ENCODE measurements at places on chromosomes 12 and 14.

DNA sequence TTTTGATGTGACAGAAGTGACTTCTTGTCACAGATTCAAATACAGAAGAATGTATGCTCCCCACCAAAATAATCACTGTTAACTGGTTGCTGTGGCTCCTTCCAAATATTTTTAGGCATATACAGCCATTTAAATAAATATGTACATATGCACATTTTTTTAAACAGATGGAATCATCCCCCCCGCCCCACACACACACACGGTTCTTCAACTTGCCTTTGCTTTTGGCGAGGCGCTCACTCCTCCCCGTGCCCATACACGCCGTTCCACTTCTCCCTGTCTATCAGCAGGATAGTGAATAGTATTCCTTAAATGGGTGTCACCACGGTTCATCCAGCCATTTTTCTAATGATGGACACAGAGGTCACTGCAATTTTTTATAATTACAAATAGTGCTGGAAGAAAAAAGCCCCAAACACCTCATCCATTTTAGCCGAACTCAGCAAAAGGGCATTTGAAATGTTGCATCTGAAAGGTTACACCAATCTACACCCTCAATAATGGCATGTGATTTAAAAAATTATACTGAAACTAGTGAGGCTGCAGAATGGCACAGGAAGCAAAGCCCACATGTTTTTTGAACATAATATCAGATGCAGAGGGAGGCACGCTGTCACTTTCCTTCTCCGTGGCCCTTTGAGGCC, 39.2 kb upstream of the MEG3 start:
- no peak for DNase-seq

DNA sequence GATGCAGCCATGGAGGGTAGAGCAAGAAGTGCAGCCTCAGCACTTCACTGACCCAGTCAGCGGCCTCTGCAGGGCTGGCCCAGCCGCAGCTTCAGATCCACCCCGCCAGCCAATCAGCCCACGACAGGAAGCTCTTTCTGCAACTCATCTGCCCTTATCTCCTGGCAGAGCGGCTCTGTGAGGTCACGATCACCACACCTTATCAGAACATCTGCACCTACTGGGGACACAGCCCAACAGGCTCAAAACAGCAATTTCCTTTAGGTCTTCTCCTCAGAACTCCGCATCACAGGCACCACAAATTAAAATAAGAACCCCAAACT, 287.3 kb downstream of the BCL11B start:
- DNase-seq: no peak

DNA sequence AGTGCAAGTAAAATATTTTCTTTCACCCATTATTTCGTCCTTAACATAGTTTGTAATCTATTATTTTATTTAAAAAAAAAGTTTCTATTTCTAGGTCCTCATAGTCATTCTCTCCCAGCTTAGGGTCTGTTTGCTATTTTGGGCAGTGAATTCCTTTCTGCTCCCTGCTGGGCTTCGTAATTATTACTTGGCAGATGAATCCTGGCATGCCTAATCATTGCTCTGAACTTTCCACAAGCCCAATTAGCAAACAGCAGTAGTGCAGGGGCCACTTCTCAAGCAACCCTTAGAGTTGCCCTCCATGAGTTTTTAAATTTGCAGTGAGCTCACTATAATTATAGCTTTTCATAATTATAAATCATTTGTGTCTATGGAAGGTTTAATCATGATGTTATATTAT, 1378.3 kb upstream of the SEL1L start:
- no peak for DNase-seq

- no peak for DNase-seq
These were observed 46.7 kb downstream of the FAM222A start for GRCh38 chr12:109760031-109760929.

- no peak for DNase-seq
These were observed 330.5 kb upstream of the TMEM132C start for GRCh38 chr12:127936463-127936862.

DNA sequence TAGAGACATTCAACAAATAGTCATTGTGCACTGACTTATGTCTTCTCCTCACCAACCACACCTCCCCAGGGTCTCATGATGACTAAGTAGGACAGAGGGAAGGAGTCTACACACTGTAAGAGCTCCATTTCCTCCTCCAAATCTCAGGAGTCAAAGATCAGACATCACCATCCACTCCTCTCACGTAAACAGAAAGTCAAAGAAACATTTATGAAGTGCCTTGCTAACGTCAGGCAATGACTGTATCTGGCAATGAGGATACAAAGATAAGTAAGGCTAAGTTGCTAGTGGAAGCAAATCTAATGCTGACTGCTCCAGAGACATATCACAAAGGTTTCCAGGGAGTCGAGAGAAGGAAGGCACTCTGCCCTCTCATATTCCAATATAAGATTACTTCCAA, 88.9 kb downstream of the SLC2A13 start:
- DNase-seq: no peak

DNA sequence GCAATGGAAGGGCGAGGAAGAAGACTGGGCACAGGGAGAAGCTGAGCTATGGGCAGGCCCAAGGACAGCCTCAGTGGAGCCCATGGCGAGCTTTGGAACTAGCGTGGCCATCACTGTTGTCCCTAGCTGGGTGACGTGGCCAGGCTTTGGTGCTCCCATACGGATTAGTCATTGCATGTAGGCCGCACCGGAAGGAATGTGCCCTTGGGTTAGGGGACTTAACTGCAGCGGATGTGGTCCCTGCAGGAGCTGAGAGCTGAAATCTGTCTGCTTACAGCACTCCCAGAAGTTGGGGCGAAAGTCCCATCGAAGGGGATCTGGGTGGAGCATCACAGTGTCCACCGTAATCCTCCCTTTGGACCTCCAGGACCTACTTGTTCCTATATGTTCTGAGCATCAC, 133.7 kb downstream of the PAPOLA start:
- no peak for DNase-seq

GRCh38 chr12:87953256-87953860, 75.8 kb downstream of the C12orf50 start:
- DNase-seq: no peak

- no peak for DNase-seq
These were observed 77.0 kb upstream of the FOXN3 start for GRCh38 chr14:89493877-89494634.

- DNase-seq: no peak
These were observed 177.7 kb upstream of the FRMD6 start for GRCh38 chr14:51473808-51474565.

DNA sequence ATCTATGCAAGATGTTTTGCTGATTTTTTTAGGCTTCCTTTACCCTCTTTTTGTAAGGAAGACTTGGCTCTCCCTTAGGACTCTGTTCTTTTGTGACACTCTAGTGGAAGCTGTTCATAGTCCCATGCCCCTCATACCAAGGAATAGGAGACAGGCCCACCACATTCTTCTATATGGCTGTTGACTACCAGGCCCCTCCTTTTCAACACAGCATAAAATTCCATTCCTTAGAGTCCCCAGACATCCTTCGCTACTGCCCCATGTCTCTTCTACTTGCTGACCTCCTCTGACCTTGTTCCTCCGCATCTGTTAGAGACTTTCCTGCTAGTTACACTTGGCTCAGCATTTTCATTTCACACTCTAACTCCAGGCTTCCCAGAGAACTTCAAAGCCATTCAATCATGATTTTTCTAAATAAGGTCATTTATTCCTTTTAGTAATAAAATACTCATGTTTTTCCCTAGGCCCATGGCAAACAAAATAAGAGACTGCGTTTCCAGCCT, 9.7 kb downstream of the PIK3C2G start:
- DNase-seq: no peak

DNA sequence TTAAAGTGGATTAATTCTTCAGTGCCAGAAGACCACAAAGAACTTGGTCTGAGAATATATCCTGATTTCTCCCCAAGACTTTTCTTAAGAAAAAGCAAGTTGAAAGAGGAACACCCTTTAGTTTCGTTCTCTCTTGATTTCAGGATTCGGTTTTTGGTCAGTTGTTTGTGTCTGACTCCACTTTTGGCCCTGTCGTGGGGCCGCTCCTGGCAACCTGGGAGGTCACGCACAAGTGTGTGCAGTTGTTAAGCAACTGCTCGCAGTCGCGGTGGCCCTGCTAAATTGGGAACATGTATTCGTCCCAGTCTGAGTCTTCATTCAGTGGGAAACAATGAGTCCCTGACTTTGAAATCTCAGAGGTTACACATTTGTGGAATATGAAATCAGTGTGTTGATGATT, 68.7 kb downstream of the RGS6 start:
- no peak for DNase-seq

DNA sequence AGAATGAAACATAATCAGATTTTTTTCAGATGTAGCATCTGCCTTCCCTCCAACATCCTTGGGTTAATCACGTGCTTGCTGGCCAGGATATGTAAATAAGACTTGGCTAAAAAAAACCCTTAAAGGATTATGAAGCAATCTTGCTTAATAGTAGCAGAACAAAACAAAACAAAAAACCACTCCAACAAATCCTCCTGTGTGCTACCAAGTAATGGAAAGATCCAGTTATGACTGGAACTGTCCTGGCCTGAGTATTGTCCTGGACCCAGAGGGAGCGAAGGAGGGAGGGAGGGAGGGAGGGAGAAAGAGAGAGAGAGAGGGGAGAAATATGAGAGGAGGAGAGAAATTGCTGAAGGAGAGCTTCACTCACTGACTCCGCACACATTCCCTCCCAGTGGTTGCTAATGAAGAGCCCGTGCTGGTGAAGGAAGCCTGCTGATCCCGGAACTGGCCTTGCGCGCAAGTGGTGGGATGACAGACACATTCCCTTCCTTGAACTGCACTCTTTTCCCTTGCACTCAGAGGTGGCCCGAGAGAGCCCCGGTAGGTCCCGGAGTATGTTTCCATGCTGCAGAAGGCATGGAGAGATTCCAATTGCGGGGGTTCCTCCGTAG, 57.2 kb downstream of the HMGA2 start:
- DNase-seq: no peak

DNA sequence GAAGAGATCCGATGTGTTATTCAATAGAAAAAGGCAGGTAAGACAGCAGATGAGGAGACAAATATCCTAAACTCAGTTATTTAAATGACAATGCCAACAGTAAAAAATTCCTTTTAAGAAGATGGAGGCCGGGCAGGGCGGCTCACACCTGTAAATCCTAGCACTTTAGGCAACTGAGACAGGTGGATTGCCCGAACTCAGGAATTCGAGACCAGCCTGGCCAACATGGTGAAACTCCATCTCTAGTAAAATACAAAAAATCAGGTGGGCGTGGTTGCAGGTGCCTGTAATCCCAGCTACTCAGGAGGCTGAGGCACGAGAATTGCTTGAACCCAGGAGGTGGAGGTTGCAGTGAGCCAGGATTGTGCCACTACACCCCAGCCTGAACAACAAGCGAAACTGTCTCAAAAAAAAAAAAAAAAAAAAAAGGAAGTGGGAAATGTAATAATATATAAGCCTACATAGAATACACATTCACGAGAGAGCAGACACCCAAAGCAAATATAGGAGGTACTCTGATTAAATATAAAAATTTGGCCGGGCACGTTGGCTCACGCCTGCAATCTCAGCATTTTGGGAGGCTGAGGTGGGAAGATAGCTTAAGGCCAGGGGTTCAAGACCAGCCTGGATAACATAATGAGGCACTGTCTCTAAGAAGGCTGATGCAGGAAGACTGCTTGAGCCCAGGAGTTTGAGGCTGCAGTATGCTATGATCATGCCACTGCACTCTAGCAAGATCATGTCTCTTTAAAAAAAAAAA, 19.0 kb downstream of the CORO1C start:
- DNase-seq: no peak

DNA sequence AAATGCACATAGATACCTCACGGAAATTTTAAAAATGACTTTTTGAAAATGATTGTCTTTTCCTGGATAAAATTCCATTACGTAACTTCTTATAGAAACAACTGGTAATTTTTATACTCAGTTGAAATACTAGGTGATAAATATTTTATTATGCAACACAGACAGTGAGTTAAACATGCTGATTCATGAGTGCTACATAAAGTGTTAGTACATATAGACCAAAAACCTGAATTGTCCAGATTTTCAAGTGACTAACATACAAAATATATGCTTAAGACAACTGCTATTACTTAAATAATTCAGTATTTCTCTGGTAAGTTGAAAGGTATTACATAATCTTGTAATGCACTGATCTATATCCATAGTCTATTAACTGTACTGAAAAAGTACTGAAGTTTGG, 11.9 kb downstream of the PTPRO start:
- DNase-seq: no peak

- DNase-seq: no peak
These were observed 579 bp upstream of the RNASE1 start for GRCh38 chr14:20803223-20803622.

- no peak for DNase-seq
These were observed 9.2 kb upstream of the TMEM117 start for GRCh38 chr12:43826681-43827080.

DNA sequence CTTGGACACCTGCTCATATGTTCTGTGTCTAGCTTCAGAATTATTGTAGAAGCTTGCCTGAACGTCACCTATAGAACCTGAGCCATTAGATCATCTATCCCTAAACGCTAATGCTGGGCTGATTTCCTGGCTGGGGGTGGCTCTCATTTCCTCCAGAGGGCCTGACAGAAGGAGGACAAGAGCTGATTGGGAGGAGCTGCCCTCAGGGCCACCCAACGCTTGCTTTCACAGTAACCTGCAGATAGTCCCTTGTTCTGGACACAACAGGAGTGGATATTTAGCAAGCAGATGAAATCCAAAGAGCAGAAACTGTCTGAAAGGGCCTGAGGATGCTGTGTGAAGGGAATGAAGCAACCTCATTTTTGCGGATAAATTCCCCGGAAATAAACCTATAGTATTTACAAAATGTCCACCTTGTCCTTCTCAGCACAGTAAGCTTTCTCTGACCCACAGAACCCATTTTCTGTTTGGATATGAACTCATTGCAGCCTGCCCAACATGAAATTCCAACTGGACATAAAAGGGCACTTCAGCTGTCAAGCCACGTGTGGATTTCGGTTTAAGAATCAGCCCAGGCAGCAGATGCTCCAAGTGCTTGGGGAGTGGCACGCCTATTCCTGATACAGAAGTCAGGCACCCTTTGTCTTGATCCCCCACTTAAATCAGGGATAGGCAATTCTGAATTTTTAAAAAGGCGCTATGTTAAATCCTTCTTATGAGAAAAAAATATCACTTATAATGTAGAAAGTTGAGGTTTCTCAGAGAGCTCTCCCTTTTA, 32.8 kb upstream of the TUBA1C start:
- DNase-seq: no peak

- no peak for DNase-seq
These were observed 289.8 kb upstream of the RTL1 start for GRCh38 chr14:101193106-101193844.

DNA sequence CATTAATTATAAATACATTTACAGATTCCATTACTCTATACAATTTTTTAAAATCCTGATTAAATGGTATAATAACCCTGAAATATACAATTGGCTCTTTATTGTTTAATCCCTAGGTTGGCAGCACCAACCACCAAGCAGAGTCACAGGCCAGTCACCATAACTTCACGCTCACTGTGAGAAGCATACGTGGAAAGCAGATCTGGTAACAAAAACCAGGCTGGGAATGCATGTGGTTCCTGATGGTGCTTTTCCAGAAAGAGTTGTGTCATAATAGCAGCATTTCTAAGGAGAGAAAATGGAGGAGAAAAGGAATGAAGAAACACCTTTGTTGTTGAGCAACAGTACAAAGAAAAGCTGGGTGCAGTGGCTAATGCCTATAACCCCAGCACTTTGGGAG, 66.1 kb downstream of the SIX6 start:
- DNase-seq: no peak
